ENCODE measurements at places on chromosomes 2 and 18. TPM values are rescaled to one million over a fixed set of nuclear protein-coding genes. Genes with fewer than 3 reads are reported as not detected.

- DNase-seq, result peak; percentile 48
Measured at GRCh38 chr2:86488561-86489250, 47.5 kb downstream of the KDM3A start.

DNA sequence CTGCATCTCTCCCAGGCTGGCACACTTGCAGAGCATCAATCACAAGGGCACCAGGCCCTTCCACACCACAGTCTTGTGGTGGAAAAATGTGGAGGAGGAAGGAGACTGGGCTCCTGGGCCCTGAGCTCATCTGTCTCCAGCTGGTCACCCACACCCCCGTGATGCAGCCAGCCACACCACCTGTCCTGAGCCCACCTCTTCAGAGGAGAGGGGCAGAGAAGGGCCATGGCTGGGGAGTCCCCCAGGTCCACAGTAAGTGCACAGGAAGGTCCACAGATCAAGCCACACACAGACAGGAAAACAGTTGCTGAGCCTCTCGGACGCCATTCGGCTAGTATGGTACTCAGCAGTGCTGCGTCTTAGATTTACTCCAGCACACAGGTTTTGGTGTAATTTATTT is 203.5 kb upstream of the SALL3 start:
- DNase-seq, result no peak

GRCh38 chr2:101179982-101180381 is 28.8 kb upstream of the TBC1D8 start:
- no peak for DNase-seq

DNA sequence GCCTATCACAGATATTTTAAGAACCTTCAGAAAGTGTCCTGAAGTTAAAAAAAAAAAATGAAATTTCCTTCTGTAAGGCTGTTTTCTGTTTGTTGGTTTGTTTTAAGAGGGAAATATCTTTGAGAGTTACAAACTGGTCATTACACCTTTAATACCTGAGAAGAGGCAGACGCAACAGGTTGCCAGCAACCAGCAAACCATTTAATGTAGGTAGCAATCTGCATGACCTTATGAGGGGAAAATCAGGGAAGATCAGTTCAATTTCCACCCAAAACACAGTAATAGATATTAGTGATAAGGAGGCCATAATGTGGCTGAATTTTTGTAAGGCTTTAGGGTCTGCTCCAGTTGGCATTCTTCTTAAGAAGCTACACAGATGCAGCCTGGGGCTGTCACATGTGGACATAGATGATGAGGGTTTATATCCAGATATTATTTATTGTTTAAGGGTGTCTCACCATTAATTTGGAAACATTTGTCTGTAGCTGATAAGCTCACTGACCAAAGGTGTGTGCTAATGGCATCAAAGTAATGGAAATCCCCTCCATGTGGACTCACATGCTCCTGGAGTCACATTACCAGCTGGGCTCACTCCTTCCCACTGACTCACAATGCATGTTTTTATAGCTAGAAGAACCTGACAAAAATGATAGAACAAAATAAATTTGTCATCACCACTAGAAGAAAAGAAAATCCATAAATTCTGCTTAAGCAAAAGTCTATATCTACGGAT is 83.5 kb upstream of the DTNA start:
- no peak for DNase-seq

DNA sequence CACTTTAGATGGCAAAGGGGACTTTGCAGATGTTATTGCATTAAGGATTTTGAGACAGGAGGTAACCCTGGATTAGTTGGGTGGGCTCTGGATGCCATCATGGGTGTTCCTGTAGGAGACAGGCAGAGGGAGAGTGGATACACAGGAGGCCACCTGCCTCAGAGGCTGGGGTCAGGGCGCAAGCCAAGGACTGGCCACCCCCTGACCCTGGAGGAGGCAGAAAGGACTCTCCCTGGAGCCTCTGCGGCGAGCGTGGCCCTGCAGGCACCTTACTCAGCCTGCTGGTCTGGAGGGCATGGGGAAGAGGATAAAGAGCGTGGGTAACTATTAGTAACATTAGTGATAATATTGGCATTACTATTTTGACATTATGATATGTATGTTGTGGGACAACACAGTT is 21.6 kb upstream of the OTOS start:
- DNase-seq, result no peak

DNA sequence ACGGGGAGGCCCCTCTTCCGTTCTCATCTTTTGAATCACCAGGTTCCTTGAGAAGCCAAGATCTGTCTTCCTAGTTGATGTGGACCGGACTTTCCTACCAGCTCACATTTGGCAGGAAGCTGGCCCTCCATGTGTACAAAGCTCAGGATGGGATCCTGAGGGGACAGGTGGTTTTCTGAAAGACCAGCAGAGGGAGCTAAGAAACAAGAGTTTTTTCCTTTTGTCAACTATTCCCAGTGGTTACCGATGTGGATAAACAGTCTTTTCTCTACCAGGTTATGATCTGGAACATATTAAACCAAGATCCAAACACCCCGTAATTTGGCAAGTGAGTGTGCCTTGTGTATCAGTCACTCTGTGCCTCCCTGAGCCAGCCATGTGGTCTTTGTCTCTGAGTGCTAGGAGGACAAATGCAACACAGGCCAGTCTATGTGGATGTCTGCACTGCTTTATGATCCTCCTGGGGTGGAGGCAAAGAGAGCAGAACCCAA is 25.1 kb upstream of the ARHGAP25 start:
- no peak for DNase-seq

DNA sequence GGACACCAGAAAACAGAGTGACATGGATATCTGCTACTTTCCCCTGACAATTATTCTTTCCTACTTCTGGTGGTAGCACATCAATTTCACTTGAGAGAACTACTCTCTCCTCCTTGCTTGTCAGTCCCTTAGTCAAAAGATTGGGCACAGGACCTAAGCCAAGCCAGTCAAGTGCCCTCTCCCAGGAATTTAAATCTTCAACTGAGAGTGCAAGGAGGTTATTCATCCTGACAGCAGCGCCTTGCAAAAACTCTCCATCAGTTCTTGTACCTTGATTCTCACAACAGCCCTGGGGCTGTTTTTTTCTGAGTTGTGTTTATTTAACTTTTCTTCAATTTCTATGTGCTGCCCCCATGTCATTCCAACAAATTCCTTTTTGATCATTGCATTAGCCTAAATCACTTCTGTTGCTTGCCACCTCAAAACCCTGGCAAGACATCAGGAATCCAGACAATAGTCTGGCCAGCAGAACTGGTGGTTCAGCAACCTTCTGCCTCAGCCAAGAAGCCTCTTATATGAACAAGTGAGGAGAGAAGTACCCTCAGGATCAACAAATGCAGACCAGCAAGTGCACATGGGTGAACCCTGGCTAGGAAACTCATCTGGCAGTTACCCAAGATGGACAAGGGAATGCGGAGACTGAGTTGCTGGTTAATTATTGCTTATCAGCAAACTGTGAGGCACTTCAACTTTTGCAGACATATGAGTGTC is 19.4 kb downstream of the COL4A3 start:
- no peak for DNase-seq

DNA sequence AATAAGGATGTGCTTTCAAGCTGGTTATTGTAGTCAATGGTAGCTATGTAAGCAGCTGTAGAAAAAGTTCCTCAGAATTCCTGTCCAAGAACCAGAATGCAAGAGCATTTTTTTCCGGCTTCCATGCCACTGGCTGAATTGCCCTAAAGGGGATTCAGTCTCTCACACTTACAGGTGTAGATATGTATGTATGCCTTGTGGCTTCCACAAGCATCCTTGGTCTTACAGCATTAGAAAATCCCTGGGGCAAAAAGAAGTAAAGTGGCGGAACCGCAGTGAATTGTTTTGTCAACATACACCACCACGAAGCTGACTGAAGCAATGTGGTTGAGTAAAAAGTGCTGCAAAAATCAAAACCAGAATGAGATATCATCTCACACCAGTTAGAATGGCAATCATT is 54.6 kb downstream of the FANCL start:
- no peak for DNase-seq

DNA sequence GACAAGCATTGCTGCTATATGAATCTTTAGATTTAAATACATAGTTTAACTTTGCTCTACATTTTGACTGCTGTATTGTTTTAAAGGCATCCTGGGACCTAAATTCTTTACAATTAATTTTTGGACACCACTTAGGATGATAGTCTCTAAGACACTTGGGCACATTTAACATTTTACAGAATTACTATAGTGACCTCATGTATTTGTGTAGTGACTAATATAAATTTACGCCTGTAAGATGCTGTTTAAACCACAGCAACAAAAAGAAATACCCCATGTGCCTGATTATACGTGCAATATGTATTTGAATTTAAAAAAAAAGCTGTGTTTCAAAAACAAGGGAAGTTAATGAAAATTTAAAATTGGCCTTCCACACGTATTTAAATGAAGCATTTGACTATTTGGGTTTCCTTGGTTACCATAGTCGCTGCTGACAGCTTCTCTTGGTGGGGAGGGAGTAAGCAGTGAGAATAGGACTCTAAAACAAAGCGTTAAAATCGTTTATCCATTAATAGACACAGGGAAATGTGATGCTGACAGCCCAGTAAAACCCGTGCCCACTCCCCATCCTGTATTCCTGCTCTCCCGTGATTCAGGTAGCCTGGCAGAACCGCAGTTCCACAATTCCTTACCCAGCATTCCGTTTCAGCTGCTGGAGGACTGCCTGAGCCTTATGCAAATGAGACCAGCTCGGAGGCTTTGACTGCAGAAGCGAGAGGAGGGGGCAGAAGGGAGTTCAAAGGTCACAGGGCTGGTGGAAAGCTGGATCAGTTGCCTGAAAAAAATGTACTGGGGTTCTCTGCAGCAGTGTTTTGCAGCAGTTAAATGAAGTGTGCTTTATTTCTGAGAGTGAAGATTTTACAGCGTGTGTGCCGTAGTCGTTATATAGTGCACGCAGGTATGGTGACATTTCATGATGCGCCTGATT is 104.3 kb downstream of the CSRNP3 start:
- DNase-seq, result peak; percentile 13

DNA sequence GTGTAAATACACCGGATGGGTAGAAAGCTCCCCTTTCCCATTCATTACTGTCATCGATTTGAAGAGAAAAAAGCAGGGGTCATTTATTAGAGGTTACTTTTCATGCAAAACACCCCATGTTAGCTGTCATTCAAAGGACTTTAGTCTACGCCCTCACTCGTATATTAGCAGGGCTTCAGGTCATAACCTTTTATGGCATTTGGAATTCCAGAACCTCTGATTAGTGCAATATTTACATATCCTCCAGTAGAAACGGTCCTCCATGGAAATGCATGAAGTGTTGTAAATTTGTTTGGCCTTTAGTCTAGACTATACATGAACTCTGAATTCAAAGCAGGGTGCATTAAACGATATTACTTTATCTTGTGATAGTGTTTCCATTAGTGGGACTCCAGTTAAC is 180.5 kb downstream of the ZNF516 start:
- DNase-seq, result no peak

Gene PARD6G
- total RNA-seq, result 11.3 TPM

Gene CCDC68
- 0.82 TPM for total RNA-seq

Gene IL37
- total RNA-seq, result not detected

Gene CEP192
- total RNA-seq, result 49.3 TPM

Gene LRATD1
- total RNA-seq, result 17.2 TPM

Gene IL1R1
- 1.5 TPM for total RNA-seq
